ENCODE measurements at places on chromosomes 4 and X.

DNA sequence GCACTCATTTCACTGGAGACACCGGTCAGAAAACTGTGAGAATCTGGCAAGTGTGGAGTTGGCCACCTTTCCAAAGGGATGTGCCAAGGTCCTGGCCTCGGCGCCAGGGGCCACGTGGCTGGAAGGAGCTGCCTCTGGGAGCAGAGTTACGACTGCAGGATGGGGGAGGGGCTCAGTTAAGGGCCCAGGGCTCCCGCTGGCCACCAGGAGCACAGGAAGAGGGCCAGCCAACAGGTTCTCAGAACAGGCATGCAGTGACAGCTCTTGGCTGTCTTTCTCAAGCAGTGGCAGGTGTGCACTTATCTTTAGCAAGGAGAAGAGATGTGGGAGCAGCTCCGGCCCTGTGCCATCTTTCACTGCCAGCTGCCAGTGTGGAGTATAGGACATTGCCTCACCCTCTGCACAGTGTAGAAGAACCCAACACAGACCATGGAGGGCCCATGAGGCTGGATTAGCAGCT, 115.9 kb upstream of the RBPJ start:
- DNase-seq: no peak

DNA sequence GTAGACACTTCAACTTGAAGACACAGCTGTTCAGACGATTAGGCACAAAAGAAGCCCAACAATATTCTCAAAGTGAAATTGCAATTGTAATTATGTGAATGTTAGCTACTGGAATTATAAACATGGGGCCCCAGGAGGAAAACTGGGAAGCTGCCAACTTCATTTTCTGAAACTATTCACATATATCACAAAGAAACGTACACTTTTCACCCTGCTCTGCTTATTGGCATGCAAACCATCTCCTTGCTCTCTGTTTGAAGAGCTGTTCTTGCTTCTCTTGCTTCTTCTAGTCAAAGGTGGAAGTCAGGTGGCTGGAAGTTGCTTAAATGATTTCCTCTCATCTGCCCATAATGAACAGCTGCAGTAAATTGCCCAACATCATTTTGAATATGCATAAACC, 320.1 kb downstream of the CFAP299 start:
- no peak for DNase-seq

GRCh38 chr4:176563591-176563990, 229.1 kb downstream of the VEGFC start:
- peak; percentile 21 for DNase-seq

- DNase-seq: no peak
These were observed 547.5 kb downstream of the SMARCA1 start for GRCh38 chrX:128975745-128976144.

DNA sequence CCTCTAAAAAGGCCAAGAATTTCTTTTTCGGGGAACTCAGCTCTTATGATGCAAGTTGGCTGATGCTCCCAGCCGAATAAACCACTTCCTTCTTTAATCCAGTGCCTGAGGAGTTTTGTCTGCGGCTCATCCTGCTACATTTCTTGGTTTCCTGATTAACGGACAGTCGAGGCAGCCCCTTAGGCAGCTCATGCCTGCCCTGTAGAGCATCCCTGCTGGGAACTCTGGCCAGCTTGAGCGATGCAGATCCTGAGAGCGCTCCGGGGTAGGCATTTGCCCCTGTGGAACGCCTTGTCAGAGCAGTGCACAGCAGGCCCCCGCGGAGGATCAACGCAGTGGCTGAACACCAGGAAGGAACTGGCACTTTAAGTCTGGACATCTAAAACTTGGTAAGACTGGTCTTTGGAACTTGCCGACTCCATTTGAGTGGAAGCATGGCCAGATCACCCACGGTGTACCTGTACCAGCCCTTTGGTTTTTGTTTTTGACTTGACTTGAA, 3.1 kb downstream of the CT45A10 start:
- no peak for DNase-seq

- no peak for DNase-seq
These were observed 746.3 kb upstream of the FAM241A start for GRCh38 chr4:111398906-111399330.

GRCh38 chr4:2441393-2442174, 22.8 kb downstream of the CFAP99 start:
- no peak for DNase-seq

DNA sequence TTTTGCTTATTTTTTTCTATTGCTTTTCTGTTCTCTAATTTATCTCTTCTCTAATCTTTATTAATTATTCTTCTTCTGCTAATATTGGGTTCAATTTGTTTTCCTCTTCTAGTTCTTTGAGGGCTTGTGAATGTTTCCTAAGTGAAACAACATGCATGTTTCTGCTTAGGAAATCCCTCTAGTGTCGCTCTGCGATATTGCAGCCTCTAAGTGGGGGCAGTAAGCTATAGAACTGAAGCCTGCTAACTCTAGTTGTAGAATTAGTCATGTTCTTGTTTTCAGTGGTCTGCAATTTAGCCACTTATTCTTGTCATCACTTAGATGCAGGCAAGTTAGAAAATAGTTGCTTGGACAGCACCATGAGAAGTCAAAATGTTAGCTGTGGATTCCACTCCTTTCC, 222.6 kb downstream of the SPIN4 start:
- DNase-seq: no peak

DNA sequence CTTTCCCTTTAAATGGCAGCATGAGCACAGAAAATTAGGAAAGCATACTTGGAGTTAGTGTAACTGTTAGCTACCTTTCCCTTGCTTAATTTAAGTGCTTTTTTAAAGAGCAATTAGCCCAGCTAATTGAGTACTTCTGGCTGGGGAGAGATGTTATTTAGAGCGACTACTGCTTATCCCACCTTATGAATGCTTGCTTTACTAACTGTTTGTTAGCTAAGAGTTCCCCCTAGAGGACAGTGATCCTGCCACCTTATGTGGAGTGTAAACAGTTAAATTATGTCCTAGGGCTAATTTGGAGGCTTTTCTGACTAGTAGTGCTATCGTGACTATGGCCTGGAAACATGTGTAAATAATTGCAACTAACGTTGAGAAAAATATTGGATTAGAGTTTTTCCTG, 909.4 kb downstream of the FSTL5 start:
- no peak for DNase-seq

DNA sequence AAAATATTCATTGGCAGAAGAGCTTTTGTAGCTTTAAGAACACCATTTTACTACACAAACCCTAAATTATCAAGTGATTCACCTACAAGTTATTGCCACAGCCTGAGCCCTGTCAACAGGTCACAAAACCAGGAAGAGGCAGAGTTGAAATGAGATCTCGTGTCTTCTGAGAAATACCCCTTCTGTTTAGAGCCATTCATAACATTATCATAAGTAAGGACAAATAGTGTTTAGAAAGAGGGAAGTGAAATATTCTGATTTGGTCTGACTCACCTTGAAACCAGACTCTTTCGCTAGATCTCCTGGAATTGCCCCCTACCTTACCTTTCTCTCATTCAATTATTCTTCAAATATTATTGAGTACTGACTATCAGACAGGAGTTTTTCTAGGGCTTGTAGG, 5.9 kb downstream of the ETDB start:
- DNase-seq: no peak

DNA sequence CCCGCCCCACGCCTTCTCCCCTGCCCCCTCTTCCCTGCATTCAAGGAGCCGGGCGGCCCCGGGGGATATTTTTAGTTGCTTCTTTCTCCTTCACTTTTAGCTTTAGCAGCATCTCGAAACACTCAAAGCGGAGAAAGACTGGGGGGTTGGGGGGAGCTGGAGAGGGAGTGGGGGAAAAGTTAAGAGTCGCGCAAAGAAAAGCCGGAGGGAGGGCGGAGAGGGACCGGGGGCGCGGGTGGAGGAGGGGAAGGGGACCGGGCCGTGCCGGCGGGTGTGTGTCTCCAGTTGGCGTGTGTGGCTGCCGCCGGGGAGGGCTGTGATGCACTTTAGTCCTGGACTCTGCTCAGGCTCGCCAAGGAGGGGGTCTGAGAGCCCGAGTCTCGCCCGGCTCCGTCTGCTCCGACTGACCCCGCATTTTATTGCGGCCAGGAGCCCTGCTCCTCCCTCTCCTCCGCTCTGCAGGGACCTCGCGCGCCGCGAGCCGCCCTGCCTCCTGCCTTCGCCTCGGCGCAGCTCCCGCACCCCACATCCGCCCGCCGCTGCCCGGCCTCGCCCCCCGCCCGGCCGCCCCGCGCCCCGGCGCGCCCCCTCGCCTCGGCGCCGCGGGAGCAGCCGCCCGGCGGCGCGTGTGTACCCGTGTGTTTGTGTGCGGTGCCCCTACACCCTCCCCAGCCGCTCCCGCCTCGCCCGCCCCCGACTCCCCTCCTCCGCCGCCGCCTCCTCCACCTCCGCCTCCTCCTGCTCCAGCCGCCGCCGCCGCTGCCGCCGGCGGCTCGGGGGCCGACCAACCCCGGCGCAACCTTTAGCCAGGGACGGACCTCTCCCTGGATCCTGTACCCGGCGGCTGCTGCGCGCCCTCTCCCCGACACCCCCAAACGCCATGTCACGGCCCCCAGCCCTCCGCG, 1.4 kb downstream of the ZNF827 start:
- DNase-seq: no peak

DNA sequence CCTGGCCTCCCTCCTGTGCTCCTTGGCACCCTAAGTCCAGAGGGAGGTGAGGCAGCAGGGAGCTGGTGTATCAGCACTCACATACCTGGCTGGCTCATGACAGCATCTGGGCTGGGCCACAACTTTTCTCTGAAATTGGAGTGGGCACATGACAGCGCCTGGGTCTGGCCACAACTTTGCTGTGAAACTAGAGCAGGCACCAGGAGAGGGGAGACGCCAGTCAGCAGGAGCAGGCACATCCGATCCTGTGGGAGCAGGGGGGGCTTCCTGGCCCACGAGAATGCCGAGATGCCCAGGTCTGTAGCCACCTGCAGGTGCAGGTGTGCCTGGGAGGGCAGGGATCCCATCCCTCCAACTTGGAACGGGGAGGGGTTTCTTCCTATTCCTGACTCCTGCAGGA, 69.7 kb upstream of the PPP3CA start:
- DNase-seq: no peak

Data from brain pericyte (primary cell).